ENCODE measurements at places on chromosomes 3 and 15.

DNA sequence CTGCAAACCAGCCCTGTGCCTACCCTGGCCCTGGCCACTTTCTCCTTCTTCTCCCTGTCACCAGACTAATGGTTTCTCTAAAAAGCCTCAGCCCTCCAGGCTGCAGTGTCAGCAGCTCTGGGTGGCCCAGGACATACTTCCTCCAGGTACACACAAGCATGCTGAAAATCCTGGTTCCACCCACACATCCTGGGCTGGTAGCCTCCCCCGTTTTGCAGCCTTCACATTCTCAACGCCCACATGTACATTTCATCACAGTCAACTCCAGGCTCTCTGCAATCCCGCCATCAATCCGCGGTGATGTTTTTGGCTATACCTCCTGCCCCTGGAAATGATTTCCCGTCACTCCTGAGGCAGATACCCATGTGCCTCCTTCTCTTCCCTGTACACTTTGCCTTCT lies 59.4 kb downstream of the MAGEF1 start:
- no peak for DNase-seq

GRCh38 chr3:177603148-177603603 lies 405.9 kb upstream of the TBL1XR1 start:
- peak; percentile 50 for DNase-seq

- DNase-seq: no peak
These were observed 46.9 kb downstream of the NR1D2 start for GRCh38 chr3:23991683-23992628.

DNA sequence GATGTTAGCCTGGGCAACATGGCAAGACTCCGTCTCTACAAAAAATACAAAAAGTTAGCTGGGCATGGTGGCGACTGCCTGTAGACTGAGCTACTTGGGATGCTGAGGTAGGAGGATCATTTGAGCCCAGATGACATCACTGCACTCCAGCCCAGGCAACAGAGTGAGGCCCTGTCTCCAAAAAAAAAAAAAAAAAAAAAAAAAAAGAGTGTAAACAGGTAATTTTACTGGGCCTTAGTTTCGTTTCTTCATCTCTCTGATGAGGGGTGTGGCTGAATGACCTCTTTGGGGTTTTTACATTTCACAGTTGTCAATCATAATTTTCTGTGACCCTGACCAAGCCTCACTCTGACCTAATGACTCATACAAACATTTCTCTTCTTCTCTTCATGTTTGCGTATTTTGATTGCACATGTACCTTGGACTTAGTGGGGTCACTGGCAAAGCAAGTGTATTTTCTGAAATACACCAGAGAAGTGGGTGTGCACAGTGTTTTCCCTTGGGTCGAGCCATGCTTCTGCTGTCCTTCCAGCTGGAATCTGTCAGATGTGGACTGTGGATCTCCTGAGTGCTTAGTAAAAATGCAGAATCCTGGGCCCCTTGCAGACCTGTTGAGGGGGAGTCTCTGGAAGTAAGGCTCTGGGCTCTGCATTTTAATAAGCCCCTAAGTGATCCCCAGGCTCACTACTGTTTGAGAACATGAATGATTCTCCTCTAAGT lies 140.5 kb downstream of the FNDC3B start:
- DNase-seq: peak; percentile 71

GRCh38 chr3:102471001-102471400 lies 36.2 kb downstream of the ZPLD1 start:
- DNase-seq: no peak

- peak; percentile 92 for DNase-seq
These were observed 147.1 kb upstream of the RGMA start for GRCh38 chr15:93235926-93236780.

- DNase-seq: peak; percentile 27
These were observed 92.6 kb upstream of the CTNNB1 start for GRCh38 chr3:41106691-41107090.

GRCh38 chr3:11510001-11510340 lies 133.7 kb downstream of the VGLL4 start:
- no peak for DNase-seq

GRCh38 chr3:31606453-31606852 lies 73.7 kb downstream of the STT3B start:
- no peak for DNase-seq

DNA sequence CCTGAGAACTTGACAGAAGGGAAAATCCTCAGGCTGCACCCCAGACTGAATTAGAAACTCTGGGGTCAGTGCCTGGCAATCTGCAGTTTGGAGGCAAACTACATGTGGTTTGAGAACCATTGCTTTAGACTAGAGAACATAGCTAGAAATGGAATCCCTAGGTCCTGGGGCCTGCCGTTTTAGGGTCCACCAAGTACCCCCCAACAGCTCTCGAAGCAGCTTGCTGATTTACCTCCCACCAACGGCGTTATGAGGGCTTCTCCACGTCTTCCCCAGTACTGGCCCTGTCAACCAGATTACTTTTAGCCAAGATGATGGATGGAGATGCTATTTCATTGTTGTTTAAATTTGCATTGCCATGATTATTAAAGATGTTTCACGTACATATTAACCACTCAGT lies 272.5 kb downstream of the XXYLT1 start:
- no peak for DNase-seq

GRCh38 chr15:51255533-51255932 lies 82.9 kb downstream of the CYP19A1 start:
- no peak for DNase-seq

GRCh38 chr15:27679731-27680471 lies 419.2 kb downstream of the OCA2 start:
- no peak for DNase-seq

DNA sequence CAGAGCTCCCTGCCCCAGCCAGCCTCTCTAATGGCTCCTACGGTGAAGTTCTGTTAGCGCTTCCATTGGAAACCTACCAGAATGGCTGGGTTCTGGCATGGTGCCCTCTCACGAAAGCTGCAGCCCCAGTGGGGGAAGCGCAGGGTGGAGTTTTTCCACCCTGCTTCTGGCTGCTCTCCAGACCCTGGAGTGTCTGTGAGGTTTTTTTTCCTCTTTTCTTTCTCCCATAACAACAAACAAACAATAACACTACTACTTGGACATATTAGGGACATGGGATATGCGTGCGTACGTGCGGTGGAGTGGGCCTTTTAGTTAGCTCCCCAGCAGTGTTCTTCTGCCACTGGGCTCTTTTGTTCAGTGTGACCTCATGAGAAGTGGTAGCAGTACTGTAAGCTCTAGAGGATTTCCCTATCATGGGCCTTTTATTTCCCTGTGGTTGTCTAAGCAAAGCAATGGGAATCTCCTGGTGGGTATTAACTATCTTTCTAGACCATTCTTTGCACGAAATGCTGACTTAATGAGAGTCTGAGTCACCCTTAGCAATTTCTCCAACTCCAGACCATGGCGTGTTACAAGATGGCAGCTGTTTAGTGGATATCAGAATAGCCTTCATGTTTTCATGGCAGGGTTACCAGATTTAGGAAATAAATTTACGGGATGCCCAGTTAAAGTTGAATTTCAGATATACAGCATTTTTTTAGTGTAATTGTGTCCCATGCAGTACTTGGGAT lies 161.9 kb downstream of the FNDC3B start:
- DNase-seq: peak; percentile 71

- DNase-seq: no peak
These were observed 324.1 kb downstream of the ZIC1 start for GRCh38 chr3:147733217-147733616.

DNA sequence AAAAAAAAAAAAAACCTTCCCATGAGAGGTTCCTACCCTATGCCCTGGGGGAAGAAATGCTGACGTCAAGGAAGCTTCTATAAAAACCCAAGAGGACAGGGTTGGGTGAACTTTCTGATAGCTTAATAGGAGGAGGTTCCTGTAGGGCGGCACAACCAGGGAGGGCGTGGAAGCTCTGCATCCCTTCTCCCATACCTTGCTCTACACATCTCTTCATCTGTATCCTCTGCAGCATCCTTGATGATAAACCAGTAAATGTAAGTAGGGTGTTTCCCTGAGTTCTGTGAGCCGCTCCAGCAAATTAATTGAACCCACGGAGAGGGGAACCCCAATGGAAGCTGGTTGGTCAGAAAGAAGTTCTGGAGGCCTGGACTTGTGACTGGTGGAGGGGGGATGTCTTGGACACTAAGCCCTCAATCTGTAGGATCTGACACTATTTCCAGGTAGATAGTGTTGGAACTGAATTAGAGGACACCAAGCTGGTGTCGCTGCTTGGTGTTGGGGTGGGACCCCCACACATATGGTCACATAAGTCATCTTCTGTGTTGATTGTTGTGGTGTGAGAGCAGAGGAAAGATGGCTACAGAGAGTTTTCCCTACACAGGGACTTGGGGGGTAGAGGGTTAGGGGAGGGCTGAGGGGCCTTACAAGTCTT lies 91.5 kb downstream of the ST6GAL1 start:
- DNase-seq: no peak

GRCh38 chr3:160381470-160381869 lies 17.6 kb downstream of the IFT80 start:
- peak; percentile 30 for DNase-seq

DNA sequence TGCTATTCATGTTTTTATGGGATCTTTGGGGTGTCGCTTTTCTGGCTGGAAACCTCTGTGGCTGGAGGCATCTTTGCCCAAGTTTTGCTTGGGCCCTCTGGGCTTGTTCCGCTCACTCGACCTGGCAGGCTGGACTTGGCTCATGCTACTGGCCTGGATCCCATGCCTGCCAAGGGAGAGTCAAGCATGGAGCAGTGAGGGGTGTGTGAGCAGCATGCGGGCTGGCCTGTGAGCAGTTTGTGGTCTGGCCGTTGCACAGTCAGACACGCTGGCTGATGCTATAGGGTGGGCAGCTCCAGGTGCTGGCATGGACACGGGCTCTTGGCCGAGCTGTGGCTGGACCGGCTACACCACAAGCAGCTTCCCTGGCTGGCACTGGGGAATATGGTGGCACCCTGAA lies 491.1 kb downstream of the AGBL1 start:
- DNase-seq: no peak

GRCh38 chr3:157514371-157514895 lies 11.2 kb upstream of the VEPH1 start:
- no peak for DNase-seq

DNA sequence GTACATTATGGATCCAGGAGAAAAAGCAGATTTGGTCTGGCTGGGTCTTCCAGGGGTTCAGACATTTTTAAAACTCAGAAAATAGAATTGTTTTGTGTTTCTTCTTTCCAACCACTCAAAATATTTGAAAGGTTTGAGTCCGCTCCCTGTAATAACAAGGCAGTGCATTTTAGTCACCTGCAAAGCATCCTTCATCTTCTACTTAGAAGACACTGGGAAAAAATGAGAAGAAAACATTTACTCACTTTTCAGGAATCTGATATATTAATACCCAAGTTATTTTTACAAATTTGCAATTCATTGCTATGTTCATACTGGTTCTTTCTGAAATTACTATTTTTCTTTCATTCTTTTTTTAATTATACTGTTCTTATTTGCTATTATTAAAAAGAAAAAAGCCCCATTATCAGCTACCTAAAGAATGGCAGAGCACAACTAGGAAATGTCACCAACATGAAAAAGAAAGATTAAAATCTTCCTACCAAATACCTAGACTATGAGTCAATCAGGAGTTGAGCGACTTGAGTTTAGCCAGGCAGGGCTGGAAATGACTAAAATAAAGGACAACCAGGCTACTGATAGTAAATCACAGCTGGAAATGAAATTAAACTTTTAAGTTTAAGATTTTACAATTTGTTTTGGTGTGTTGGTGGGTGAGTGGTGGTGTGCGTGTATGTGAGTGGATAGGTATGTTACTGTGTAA lies 280.3 kb upstream of the THBS1 start:
- DNase-seq: no peak

- no peak for DNase-seq
These were observed 105.7 kb downstream of the TPRA1 start for GRCh38 chr3:127484601-127485388.

GRCh38 chr3:124206225-124207055 lies 214.5 kb upstream of the ROPN1 start:
- DNase-seq: no peak

DNA sequence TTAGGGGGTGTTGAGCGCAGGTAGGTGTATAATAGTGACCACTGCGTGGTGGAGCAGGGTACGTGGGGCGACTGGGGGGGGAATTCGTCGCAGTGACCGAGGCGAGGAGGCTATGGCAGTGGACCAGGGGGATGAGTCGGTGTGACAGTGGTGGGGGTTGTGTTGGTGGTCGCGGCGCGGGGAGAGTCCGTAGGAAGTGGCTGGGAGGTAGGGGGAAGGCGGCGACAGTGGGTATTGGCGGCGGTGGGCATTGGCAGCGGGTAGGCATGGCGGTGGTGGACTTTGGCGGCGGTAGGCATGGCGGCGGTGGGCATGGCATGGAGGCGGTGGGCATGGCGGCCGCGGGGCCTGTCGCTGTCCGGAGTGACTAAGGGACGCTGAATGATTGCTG lies 739 bp downstream of the SNRPN start:
- DNase-seq: no peak

GRCh38 chr3:114320246-114320645 lies 26.4 kb downstream of the TIGIT start:
- no peak for DNase-seq

- no peak for DNase-seq
These were observed 43.1 kb downstream of the BTLA start for GRCh38 chr3:112456147-112456546.

DNA sequence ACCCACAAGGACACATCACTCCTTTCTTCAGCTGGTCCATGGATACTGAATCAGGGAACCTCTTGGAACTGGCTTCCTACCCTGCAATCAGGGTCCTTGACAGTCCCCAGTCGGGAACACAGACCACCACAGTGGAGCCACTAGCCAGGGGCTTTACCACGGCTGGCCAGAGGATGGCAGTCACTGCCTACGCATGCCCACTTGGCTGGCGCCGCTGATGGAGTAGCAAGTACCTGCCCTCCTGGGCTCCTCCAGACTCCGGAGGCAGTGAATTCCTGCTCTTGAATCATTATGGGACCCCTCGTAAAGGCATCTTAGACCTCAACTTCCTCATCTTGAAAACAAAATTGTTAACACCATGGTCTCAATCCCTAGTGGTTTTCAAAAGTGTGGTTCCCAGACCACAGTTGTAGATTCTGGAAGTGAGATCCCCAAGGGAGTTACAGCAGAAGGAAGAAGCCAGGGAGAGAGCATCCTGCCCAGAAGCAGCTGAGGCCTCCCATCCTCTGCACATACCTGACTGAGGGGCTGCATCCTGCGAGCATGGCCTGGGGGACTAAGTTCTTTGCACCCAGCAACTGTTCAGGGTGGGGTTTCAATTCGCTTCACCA lies 9.1 kb upstream of the SKIC8 start:
- peak; percentile 74 for DNase-seq

Measured in suppressor macrophage treated with lipopolysaccharide for 4 hours (primary cell).